ENCODE measurements at places on chromosomes 3 and 15. TPM values are rescaled to one million over a fixed set of nuclear protein-coding genes. Genes with fewer than 3 reads are reported as not detected.

Gene KIF23
- total RNA-seq, result 79.0 TPM

Gene ARHGEF26
- total RNA-seq, result 6.7 TPM

Gene FBXW12
- total RNA-seq, result not detected

Gene CCNB2
- total RNA-seq, result 98.5 TPM

Gene LAMB2
- 114 TPM for total RNA-seq

Gene ISL2
- 4.7 TPM for total RNA-seq

Gene IL5RA
- total RNA-seq, result not detected

Gene ILDR1
- not detected for total RNA-seq

Gene CFAP161
- total RNA-seq, result not detected

Gene NR2E3
- total RNA-seq, result not detected

All from A549 treated with ZK216348 at 1 μM for 4 hours (cell line).